Stimulated activated CD8-positive, alpha-beta memory T cell treated with anti-CD3 and anti-CD28 coated beads, Interleukin-12 subunit alpha, Interleukin-12 subunit beta, amount 100 ng/mL, for 4 hours (primary cell): ENCODE measurements at places on chromosomes 4 and X.

- DNase-seq: no peak
These were observed 562.0 kb upstream of the AADAT start for GRCh38 chr4:170651786-170652185.

DNA sequence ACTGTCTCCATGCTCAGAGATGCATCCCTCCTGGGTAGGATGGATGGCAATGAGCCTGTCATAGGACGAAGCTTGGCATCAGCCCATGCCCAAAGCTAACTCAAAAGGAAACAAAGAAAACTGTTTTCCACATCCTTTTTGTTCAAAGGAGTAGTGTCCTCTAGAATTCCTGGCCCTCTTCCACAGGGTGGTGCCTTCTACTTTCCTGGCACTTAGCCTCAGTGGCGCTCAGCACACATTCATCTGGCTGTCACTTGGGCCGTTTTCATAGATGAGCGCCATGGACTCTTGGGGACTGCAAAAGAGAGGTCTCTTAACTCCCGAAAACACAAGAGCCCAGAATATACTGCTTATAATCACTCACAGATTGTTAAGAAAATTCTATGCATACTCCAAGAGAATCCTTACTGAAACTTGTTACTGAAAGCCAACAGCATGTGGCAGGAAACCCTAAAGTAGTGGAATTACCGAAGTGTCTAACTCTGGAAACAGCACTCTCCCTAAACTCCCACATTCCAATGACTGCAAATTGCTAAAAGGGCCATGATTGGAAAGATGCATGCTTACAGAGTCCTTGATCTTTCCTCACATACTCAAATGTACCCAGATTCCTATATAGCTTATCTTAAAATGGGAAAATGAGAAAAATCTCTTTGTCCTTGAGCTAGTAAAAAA, 110.0 kb downstream of the HS6ST2 start:
- no peak for DNase-seq

- DNase-seq: no peak
These were observed 294.4 kb downstream of the GPAT3 start for GRCh38 chr4:83830138-83830888.

- DNase-seq: no peak
These were observed 2.1 kb downstream of the COPS4 start for GRCh38 chr4:83036991-83037665.

DNA sequence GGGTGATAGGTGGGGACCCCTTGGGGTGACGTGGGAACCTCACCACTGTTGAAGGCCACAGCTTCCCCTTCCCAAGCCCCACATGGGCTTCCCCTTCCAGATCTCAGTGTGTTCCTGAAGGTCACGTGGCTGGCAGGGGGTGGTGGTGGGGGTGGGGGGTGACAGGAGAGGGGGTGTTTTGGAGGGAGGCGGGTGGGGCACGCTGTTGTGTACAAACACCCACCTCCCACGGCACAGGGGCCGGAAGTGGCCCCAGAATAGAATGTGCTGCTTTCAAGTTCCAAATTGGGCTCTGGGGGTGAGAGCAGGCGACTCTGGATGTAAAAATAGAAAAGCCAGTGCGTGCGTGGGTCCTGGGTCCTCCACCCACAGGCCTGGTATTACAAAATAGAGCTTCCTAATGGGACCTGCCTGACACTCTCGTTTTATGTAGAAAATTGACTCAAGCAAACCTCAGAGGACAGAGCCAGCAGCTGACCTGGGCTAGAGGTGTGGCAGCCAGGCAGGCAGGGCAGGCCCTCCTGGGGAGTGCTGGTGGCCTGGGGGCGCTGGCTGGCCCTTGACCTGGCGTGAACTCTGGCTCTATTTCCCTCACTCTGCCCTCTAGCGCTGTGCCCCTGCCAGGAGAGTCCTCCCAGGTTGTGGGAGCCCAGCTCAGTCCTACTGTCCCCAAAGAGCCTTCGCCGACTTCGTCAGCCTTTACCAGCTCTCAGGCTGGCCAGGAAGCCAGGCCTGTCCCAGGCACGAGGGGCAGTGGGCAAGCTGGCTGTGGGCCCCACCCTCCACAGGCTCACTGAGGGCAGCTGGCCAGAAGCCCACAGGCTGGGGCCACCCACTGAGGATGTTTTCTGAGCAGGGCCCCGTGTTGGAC, 5.4 kb upstream of the SH3BP2 start:
- DNase-seq: peak; percentile 63
